ENCODE measurements at places on chromosomes 1 and 21.

GRCh38 chr1:168603501-168604110, 27.2 kb downstream of the XCL1 start:
- peaks cover 3% of the 10 kb centered on the region for H3K27me3 ChIP-seq
- no peaks in the 10 kb centered on the region for H3K4me1 ChIP-seq
- DNase-seq, result peak; percentile 84
- no peak overlapping the region for H3K4me3 ChIP-seq
- no peaks in the 10 kb centered on the region for H3K36me3 ChIP-seq

GRCh38 chr1:236568285-236568894, 35.9 kb downstream of the HEATR1 start:
- H3K36me3 ChIP-seq, result peaks cover 44% of the 10 kb centered on the region
- no peaks in the 10 kb centered on the region for H3K27me3 ChIP-seq
- no peak overlapping the region for H3K4me3 ChIP-seq
- H3K27ac ChIP-seq, result peak overlapping the region; percentile 54

DNA sequence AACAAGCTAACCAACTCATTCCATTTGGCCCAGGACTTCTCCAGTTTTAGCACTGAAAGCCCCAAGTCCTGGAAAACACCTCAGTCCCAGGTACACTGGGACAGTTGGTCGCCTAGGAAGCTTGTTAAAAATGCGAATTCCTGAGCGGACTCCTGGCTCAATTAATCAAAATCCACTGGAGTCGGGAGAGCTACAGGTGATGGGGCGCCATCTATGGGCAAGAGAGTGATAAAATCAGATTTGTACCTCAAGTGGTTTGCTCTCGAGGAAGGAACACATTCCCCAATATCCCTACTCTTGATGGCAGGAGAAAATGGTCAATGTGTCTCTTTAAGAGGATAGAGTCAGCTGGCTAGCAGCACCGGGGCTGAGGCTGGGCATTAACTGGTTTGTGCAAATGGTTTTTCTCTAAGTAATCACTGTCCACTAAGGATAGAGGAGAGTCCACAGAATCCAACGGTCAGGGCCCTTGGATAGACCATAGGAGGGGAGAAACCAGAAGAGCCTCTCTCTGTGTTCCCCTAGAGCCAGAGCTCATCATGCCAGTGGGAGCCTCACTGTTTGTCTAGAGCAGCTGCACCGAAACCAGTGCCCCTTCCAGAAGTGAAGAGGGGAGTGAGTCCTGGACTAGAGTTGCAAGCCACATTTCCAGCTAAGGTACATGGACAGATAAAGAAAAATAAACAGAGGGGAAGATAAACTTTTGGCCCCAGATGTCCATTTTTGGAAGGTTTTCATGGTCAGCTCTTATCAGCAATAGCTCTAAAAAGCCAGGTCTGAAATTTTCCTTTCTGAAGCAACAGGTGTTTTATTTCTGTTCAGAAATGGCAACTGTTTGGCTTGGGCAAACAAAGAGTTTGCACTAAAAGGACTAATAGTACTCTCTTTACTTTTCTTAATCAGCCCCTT, 148.5 kb downstream of the TENT5C start:
- peak; percentile 57 for DNase-seq
- no peak overlapping the region for H3K27ac ChIP-seq
- no peak overlapping the region for H3K4me3 ChIP-seq
- no peaks in the 10 kb centered on the region for H3K36me3 ChIP-seq

GRCh38 chr21:17725339-17725738, 93.8 kb downstream of the C21orf91 start:
- H3K4me3 ChIP-seq, result no peak overlapping the region
- no peaks in the 10 kb centered on the region for H3K36me3 ChIP-seq
- no peaks in the 10 kb centered on the region for H3K27me3 ChIP-seq
- H3K27ac ChIP-seq, result no peak overlapping the region

DNA sequence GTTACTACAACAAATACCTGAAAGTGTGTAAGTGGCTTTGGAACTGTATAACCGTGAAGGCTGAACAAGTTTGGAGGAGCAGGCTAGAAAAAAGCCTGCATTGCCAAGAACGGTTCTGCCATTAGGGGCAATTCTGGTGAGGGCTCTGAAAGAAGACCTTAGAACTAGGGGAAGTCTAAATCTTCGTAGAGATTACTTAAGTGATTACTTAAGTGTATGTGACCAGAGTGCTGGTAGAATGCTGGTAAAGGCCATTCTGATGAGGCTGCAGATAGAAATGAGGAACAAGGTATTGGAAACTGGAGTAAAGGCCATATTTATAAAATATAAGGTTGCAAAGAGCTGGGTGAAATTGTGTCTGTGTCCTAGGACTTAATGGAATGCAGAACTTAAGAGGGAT, 158.0 kb downstream of the CLIC6 start:
- H3K4me1 ChIP-seq, result no peaks in the 10 kb centered on the region
- no peaks in the 10 kb centered on the region for H3K27me3 ChIP-seq
- H3K4me3 ChIP-seq, result no peak overlapping the region
- no peak overlapping the region for H3K27ac ChIP-seq

- H3K27ac ChIP-seq, result no peak overlapping the region
- H3K4me1 ChIP-seq, result no peaks in the 10 kb centered on the region
- peaks cover 6% of the 10 kb centered on the region for H3K27me3 ChIP-seq
- H3K4me3 ChIP-seq, result no peak overlapping the region
- no peaks in the 10 kb centered on the region for H3K36me3 ChIP-seq
Observed at GRCh38 chr1:240720976-240721375, 109.0 kb upstream of the GREM2 start.

DNA sequence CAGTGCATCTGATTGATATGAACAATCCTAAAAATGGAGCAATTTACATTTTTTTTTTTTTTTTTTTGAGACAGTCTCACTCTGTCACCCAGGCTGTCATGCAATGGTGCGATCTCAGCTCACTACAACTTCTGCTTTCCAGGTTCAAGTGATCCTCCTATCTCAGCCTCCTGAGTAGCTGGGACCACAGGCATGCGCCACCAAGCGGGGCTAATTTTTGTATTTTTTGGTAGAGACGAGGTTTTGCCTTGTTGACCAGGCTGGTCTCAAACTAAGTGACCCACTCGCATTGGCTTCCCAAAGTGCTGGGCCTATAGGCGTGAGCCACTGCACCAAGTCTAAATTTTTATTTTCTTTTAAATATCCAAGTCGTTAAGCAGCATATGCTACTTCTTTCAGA, 109.0 kb downstream of the FAF1 start:
- DNase-seq, result no peak
- no peak overlapping the region for H3K4me3 ChIP-seq
- peaks cover 19% of the 10 kb centered on the region for H3K4me1 ChIP-seq
- peaks cover 14% of the 10 kb centered on the region for H3K36me3 ChIP-seq

- H3K4me1 ChIP-seq, result no peaks in the 10 kb centered on the region
- peaks cover 22% of the 10 kb centered on the region for H3K36me3 ChIP-seq
- H3K27me3 ChIP-seq, result no peaks in the 10 kb centered on the region
- H3K4me3 ChIP-seq, result no peak overlapping the region
Observed at GRCh38 chr1:48758976-48759375, 17.7 kb downstream of the BEND5 start.

- no peak for DNase-seq
- no peak overlapping the region for H3K27ac ChIP-seq
- H3K27me3 ChIP-seq, result no peaks in the 10 kb centered on the region
- no peaks in the 10 kb centered on the region for H3K4me1 ChIP-seq
- no peak overlapping the region for H3K4me3 ChIP-seq
- H3K36me3 ChIP-seq, result no peaks in the 10 kb centered on the region
Observed at GRCh38 chr1:60583696-60584095, 498.7 kb upstream of the NFIA start.

DNA sequence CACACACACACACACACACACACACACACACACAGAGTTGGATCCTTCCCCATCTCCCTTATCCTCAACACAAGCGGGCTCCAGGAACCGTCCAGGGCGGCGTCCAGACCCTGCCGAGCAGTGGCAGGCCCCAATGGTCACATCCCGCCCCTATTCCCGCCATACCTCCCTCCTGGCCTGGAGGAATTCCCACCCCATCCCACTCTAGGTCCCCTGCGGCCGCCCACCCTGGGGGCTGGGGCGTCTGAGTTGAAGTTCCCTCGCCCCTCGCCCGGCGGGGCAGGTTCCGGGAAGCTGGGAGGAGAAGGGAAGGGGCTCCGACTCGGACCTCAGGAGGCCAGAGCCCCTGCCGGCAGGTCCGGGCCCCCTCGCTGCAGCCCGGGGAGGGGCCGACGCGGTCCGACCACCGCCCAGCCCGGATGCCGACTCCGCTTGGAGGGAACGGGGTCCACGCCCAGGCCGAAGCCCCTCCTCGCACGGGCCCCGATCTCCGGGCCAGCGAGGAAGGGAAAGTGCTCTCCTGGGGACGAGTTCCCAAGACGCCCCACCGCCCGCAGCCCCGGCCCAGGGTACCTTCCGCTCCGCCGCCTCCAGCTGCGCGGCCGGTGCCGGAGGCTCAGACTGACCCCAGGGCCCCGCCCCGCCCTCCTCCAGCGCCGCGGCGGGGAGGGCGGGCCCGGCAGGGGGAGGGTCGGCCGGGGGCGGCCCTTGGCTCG, at the start of gene RHOC:
RHOC (minus strand) TSS at position 623 of the 716 bp plus-strand sequence. CDS start 3,328 bp downstream, outside the sequence.
- peaks cover 40% of the 10 kb centered on the region for H3K4me1 ChIP-seq
- peak within 1 kb of the TSS; percentile 69 for H3K4me3 ChIP-seq
- H3K27ac ChIP-seq, result no peak within 1 kb of the TSS
- H3K36me3 ChIP-seq, result no peaks in the 10 kb centered on the region
- peaks cover 2% of the 10 kb centered on the region for H3K27me3 ChIP-seq
- peak; percentile 38 for DNase-seq

GRCh38 chr21:36848730-36849274, 117.7 kb downstream of the HLCS start:
- no peak overlapping the region for H3K27ac ChIP-seq
- no peak for DNase-seq
- H3K27me3 ChIP-seq, result no peaks in the 10 kb centered on the region
- H3K4me1 ChIP-seq, result peaks cover 8% of the 10 kb centered on the region
- no peaks in the 10 kb centered on the region for H3K36me3 ChIP-seq

- no peak for DNase-seq
- H3K27me3 ChIP-seq, result peaks cover 3% of the 10 kb centered on the region
- no peak overlapping the region for H3K27ac ChIP-seq
- no peak overlapping the region for H3K4me3 ChIP-seq
Observed at GRCh38 chr1:43273708-43274107, 3.9 kb downstream of the TMEM125 start.

GRCh38 chr1:60960891-60961461, 121.4 kb upstream of the NFIA start:
- peaks cover 10% of the 10 kb centered on the region for H3K27me3 ChIP-seq
- no peak for DNase-seq
- H3K4me3 ChIP-seq, result no peak overlapping the region
- no peaks in the 10 kb centered on the region for H3K4me1 ChIP-seq

DNA sequence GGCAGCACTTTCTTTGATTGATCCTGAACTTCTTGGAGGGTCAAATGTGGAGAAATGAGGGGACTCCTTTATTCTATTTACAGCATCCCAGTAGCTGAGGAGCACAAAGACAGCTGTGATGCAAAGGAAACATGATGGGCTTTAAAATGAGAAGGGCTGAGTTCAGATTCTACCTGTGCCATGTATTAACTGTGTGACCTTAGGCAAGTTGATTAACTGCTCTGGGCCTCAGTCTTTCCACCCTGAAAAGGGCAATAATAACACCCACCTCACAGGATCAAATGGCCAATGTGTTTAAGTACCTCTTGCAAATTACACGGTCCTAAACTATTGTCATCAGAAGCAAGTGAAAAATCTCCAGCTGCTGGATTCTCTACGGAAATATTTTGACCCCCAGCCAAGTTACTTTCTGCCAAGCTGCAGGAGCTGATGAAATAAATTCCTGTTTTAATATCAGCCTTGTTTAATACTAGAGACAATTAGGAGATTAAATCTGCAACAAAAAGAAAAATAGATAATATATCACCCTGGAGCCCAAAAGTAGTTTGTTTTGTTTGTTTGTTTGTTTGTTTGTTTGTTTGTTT, 15.7 kb downstream of the TMEM81 start:
- H3K27ac ChIP-seq, result no peak overlapping the region
- no peak overlapping the region for H3K4me3 ChIP-seq
- no peaks in the 10 kb centered on the region for H3K27me3 ChIP-seq
- H3K36me3 ChIP-seq, result no peaks in the 10 kb centered on the region
- no peaks in the 10 kb centered on the region for H3K4me1 ChIP-seq

GRCh38 chr1:51627672-51628071, 10.8 kb downstream of the OSBPL9 start:
- H3K4me3 ChIP-seq, result no peak overlapping the region
- DNase-seq, result peak; percentile 14
- no peak overlapping the region for H3K27ac ChIP-seq
- H3K36me3 ChIP-seq, result peaks cover 3% of the 10 kb centered on the region

DNA sequence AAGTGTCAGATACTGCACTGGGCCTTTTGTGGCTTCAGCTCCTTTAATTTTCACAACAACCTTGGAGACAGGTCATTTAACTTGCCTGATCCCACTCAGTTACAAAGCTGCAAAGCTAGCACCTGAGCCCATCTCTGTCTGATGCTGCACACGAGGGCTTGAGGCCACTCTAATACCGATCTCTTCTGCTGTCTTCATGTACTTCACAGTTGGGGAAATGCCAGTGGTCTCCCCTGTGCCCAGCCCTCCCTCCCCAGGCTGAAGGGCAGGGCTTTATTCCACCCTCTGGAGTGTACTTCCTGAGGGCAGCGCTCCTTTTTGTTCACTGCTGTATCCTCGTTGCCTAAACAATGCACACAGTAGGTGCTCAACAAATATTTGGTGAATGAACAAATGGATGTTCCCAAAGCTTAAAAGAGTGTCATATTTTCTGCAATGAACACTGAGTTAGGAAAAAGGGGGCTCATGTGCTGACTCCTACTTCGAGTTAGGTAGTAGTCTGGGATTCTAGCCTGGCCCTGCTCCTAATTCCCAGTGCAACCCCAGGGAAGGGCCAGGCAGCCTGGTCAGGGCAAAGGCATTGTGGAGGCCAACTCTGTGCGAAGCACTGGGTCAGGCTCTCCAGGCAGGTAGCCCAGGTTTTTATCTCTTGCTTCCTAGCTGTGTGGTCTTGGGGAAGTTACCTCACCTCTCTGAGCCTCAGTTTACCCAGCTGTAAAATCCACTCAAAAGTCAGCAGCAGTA, 1.1 kb downstream of the TMCO4 start:
- H3K27ac ChIP-seq, result peak overlapping the region; percentile 87
- no peak for DNase-seq
- peaks cover 7% of the 10 kb centered on the region for H3K36me3 ChIP-seq

GRCh38 chr1:112689196-112689841, 14.9 kb downstream of the MOV10 start:
- no peak overlapping the region for H3K4me3 ChIP-seq
- H3K36me3 ChIP-seq, result peaks cover 8% of the 10 kb centered on the region
- H3K4me1 ChIP-seq, result peaks cover 2% of the 10 kb centered on the region
- no peaks in the 10 kb centered on the region for H3K27me3 ChIP-seq
- H3K27ac ChIP-seq, result no peak overlapping the region
- no peak for DNase-seq

GRCh38 chr1:225765982-225766674, 11.5 kb upstream of the SRP9 start:
- no peaks in the 10 kb centered on the region for H3K36me3 ChIP-seq
- no peaks in the 10 kb centered on the region for H3K4me1 ChIP-seq
- DNase-seq, result no peak

Measured in activated naive CD4-positive, alpha-beta T cell treated with anti-CD3 and anti-CD28 coated beads for 36 hours (primary cell).